ENCODE measurements at places on chromosomes 6 and 20.

DNA sequence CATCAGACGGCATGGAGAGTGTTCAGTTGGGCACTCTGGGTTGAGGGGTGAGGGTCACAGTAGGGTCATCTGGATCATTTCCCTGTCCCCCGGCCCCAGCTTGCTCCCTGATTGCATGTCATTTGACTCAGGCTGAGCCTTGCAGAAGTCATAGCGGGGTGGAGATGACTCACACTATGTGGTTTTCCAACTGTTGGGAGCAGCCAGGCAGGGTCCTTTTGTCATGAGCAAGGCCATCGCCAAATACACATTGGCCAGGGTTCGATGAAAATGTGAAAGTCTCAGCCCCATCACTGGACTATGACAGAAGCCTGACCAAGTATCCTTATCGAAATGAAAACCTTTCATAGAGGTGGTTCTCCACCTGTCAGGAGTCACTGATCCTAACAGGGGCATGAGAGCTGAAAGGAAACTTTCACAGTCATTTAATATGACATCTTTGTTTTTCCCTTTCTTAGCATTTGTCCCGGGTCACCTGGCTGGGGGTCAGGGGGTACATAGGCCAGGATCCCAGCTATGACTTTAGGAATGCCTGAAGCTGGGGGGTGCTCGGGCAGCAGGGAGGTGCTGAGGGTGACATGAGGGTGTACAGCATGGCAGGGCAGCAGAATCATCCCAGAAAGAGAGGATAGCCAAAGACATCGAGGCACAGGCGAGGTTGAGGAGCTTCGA is 70.2 kb upstream of the CD93 start:
- DNase-seq, result no peak

DNA sequence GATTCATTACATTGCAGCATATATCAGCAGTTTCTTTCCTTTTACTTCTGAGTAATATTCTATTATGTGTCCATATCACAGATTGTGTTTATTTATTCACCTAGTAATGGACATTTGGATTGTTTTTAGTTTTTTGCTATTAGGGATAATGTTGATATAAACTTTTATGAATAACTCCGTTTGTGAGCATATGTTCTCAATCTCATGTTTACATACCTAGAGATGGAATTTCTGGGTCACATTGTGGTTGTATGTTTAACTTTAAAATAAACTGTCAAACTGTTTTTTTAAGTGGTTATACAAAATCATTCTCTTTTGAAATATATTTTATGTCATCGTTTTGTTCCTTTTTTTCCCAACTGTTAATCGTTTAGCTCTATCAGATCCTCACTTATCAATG is 311.6 kb downstream of the MMUT start:
- no peak for DNase-seq

DNA sequence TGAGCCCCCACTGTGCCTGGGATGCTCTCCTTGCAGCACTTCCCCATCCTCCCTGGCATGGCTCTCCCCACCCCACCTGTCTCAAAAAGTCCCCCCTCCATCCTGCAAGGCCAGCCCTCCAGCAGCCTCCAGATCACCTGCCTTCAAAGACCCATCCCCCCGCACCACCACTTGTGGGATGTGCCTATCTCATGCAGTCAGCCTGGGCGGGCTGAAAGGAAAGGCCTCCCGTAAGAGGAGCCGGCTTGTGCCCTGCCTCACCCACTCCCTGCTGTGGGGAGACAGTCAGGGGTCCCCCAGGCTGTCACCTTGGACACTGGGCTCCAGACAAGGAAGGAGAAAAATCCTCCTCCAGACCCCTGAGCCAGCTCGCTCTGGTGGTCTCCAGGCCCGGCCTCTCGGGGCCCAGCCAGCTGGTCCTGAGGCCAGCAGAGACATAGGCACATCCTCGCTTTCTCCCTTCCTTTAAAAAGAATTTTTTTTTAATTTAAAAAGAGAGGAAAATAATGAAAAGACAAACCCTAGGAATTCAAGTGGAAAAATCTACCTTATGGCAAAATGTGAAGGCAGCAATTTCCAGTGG is 77.3 kb downstream of the GRM4 start:
- no peak for DNase-seq

DNA sequence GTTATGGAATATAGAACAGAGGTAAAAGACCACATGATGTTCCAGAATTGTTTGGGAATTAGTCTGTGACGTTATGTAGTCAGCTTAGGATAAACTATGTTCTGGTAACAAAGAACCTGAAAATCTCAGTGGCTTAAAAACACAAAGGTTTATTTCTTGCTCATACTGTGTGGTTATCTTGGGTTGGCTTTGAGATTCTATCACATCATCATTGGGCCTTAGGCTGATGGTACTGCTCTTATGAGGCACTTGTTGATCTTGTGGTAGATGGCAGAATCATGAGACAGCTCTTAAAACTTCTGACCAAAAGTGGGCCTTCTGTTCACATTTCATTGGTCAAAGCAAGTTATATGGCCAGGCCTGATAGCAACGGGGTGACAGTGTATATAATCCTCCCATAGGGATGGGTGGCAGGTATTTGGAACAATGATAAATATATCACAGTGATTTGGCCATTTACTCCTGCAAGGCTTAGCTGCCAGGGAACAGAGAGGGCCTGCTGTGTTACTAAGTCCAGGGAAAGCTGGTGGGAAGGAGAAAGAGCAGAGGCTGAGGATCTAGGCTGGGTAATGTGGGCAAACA is 13.5 kb downstream of the DHX35 start:
- DNase-seq, result no peak

DNA sequence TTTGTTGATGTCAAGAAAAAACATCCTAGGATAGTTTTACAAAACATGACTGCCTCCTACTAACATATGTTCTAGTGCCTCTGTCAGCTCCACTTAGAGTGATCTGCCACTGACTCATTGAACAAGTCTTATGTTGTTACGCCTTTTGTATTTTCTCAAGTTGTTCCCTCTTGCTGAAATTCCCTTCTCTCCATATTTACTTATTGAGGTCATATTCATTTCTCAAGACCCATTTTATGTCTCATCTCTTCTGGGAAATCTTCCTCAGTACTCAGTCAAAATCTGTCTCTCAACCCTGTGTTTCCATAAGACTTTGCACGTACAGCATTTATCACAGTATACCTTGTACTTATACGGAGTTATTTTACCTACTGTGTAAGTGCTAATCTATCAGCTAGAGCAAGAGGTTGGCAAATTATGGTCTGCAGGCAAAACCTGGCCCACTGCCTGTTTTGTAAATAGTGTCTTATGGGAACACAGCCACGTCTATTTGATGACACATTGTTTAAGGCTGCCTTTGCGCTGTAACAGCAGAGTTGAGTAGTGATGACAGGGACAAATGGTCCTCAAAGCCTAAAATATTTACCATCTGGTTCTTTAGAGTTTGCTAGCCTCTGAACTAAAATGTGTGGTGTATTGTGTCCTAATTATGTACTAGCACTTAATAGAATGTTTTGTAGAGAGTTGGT is 83.4 kb downstream of the ADGRB3 start:
- no peak for DNase-seq

- DNase-seq, result no peak
Measured at GRCh38 chr6:43495409-43495941, 14.7 kb downstream of the LRRC73 start.

- no peak for DNase-seq
Measured at GRCh38 chr6:25050356-25050755, 114.6 kb upstream of the RIPOR2 start.

GRCh38 chr6:163702736-163703135 is 288.2 kb downstream of the QKI start:
- no peak for DNase-seq

DNA sequence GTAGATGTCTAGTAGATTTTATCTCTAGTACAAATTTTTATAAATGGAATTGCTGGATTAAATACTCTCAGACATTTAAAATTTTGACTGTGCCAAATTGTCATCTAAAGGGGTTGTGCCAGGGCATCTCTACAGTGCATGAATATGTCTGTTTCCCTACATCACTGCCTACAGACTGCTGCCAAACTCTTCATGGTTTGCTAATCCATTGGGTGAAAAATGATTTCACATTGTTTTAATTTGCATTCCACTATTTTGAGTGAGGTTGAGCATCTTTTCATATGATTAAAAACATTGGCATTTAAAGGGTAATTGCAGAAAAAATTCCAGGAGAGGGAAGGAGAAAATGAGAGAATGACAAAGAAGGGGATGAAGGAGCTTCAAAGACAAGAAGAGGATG is 267.7 kb upstream of the RNF24 start:
- DNase-seq, result no peak

DNA sequence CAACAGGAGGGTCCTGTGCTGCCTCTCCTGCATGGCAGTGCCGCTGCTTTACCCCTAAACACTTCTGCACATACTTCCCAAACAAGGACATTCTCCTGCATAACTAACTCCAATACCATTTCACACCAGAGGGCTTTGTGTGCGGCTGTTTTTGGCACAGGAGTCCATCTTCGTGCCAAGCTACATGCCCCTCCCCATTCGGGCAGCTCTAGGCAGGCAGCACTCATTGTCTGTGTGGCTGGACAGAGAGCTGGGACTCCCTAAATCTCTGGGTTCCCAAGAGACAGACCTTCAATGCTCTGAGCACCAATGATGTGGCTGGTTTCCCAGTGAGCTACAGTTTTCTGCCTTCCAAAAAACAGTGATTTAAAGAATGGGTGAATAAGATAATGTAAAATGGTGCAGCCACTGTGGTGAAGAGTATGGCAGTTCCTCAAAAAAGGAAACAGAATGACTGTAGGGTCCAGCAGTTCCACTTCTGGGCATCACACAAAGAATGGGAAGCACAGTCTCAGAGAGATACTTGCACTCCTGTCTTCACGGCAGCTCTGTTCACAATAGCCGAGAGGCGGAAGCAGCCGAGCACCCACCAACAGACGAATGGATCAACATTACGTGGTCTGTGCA is 80.3 kb upstream of the DUSP22 start:
- no peak for DNase-seq

Measured in hematopoietic multipotent progenitor cell treated with erythropoietin and hydrocortisone succinate and interleukin-3 and kit ligand, for 15 days (in vitro differentiated cells).